ENCODE measurements at places on chromosomes 2 and 18.

GRCh38 chr2:28062867-28063266, 172.3 kb downstream of the BABAM2 start:
- H3K4me1 ChIP-seq: no peaks in the 10 kb centered on the region
- H3K27me3 ChIP-seq: no peaks in the 10 kb centered on the region
- H3K36me3 ChIP-seq: no peaks in the 10 kb centered on the region
- H3K27ac ChIP-seq: no peak overlapping the region

DNA sequence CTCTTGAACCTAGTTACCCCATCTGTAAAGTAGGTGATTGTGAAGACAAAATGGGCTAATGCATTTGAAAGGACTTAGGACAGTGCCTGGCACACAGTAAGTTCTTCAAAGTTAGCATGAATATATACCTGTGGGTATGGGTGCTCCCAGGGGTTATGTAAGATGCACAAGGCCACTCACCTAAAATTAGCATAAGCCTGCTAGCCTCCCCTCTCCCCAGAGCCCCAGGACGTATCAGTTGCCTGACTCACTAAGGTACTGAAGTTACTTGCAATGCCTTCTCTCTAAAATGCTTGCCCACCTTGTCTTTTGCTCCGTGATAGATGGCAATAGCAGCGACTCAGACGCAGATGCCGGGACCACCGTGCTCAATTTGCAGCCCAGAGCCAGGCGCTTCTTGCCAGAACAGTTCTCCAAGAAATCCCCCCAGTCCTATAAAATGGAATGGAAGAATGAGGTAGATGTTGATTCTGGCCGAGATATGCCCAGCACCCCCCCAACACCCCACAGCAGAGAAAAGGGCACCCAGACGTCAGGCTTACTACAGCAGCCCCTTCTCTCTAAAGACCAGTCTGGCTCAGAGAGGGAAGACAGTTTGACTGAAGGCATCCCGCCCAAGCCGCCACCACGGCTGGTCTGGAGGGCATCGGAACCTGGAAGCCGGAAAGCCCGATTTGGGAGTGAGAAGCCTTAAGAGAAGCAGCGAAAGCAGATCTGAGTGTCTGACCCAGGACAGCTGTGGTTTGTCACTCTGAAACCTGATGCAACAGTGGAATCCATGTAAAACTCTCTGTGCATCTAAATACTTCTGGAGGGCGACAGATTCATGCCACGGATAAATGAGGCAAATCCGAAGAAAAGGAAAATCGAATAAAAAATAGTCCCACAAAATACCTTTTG, 53.8 kb upstream of the TMEM182 start:
- no peak overlapping the region for H3K4me3 ChIP-seq
- H3K27me3 ChIP-seq: peaks cover 3% of the 10 kb centered on the region
- no peaks in the 10 kb centered on the region for H3K4me1 ChIP-seq
- H3K27ac ChIP-seq: no peak overlapping the region

DNA sequence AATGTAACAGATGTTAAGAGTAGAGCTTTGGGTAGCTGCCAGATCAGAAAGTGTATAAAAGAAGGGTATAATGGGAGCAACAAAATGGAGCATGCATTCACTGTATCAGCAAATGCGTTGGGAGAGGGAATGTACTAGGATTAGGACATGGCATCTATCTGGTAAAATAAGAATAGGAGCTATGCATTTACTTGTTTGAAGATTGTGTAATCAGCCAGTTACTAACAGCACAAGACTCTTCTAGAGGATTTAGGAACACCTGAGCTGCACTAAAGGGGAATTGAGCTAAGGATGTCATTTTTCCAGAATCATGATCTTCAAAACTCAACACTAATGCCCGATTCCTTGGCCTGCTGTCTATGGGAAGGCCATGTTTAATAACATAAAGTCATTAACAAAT, 394.2 kb upstream of the TNP1 start:
- no peak for DNase-seq
- no peaks in the 10 kb centered on the region for H3K27me3 ChIP-seq
- no peak overlapping the region for H3K4me3 ChIP-seq
- H3K4me1 ChIP-seq: peaks cover 31% of the 10 kb centered on the region

DNA sequence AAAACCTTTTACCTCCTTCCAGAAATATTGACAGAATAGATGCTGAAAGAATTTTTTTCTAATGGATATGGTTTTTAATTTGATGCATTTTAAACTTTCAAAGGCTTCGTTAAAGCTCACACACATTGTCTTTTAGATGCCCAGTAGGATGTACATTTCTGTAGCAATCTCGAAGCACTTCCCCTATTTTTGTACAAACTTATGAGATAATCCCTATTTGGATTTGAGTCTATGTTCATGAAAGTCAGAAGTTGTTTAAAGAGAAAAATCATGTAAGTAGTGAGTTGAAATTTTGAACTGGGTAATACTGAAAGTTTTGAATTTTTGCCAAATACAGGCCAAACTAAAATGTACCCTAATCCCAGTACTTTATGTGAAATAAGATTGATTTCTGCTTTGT, 38.1 kb upstream of the MMADHC start:
- no peak for DNase-seq
- no peak overlapping the region for H3K27ac ChIP-seq
- no peak overlapping the region for H3K4me3 ChIP-seq
- H3K27me3 ChIP-seq: no peaks in the 10 kb centered on the region

GRCh38 chr2:217806482-217806765, 196.4 kb downstream of the TNS1 start:
- no peaks in the 10 kb centered on the region for H3K27me3 ChIP-seq
- no peak overlapping the region for H3K4me3 ChIP-seq
- H3K27ac ChIP-seq: no peak overlapping the region
- no peaks in the 10 kb centered on the region for H3K4me1 ChIP-seq
- peaks cover 14% of the 10 kb centered on the region for H3K36me3 ChIP-seq

DNA sequence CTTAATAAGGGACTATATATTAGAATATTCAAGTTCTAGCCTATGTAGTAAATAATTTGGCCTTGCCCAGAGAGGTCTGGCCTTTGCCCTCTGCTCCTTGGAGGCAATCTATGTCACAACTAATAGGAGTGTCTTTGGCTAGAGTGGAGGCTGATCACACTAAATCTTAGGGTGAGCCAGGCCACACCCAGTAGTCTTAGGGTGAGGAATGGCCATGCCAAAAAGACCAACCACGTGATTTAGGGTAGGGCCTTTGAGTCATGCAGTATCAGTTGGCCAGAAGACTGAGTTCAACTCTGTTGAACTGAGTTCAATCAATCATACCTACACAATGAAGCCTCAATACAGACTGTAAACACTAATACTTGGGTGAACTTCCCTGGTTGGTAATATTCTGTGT, 26.0 kb upstream of the FLACC1 start:
- H3K36me3 ChIP-seq: peaks cover 61% of the 10 kb centered on the region
- H3K4me1 ChIP-seq: no peaks in the 10 kb centered on the region
- H3K4me3 ChIP-seq: no peak overlapping the region
- no peak for DNase-seq
- H3K27ac ChIP-seq: no peak overlapping the region

DNA sequence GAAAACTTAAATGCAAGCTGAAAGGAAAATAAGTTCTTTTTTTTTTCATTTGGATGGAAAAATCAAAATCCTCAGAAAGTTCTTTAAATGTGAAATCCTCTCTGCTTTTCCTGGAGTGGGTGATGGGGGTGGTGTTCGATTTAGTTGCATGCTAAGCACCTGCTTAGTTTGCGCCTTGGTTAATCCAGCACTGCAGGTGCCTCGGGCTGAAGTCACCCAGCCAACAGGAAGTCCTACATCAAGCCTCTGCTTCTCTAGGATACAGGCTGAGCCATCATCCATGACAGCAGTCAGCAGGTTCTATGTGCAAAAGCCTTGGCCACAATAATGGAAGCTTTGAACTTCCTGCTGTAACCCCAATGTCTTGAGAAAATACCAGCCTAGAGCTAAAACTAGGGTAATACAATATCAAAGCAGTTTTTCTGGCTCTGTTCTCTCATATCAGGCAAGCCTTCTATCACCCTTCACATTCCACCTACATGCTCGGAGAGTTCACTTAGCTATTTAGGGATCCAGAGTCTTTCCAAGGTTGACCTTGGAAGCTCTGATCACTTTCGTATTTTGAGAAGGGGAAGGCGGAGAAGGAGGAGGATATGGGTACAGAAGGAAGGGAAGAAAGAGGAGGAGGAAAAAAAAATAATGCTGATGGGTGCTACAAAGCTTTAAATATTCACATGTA, 116.1 kb upstream of the LRRTM1 start:
- DNase-seq: no peak
- no peak overlapping the region for H3K27ac ChIP-seq
- no peaks in the 10 kb centered on the region for H3K4me1 ChIP-seq
- H3K4me3 ChIP-seq: no peak overlapping the region

DNA sequence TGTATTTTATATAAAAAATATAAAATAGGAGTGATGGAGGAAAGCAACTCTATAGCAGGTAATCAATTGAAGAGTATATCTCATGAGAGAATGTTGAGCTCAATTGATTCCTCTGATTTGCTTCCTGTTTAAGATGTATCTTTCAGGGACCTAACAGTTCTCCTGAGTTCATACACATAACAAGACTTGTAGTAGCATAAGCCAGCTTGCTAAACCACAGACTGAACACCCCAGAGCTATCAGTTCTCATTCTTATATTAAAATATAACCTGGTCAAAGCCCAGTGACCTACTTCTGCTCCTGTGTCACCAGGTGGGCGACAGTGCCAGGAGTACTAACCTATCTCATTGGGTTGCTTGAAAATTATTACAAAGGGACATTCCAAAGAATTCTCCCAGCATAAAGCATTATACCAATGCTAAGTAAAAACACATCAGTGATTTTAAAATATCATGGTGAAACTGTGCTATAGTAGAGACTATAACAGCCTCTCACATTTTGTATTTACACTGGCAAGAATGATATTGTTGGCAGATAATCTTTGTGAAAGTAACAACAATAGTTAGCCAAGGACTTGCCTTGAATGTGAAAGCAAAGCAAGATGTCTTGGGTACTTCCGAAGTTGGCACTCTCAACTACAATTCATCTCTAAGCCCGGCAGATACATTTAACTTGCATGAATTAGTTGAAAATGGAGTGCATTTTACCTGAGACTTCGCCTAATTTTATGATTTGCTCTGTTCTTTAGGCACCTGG, 40.8 kb upstream of the CDH20 start:
- H3K4me3 ChIP-seq: no peak overlapping the region
- H3K36me3 ChIP-seq: no peaks in the 10 kb centered on the region
- H3K27me3 ChIP-seq: 0 out of 2 replicates have a peak, but pooled peaks cover 2% of the 10 kb centered on the region
- H3K27ac ChIP-seq: no peak overlapping the region

DNA sequence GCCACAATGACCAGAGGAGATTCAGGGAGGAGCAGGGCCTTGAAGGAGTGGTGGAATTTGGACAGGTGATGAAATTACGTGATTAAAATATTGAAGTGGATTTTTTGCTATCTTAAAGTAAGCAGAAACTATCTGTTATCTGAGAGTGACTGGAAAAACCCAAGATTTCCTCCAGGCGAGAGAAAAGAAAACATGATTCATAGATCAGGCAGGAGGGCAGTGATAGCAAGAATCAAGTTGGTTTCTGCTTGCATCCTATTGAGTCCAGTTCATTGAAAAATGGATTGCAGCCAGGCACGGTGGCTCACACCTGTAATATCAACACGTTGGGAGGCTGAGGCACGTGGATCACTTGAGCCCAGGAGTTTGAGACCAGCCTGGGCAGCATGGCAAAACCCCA, 127.8 kb downstream of the NXPH2 start:
- no peak overlapping the region for H3K4me3 ChIP-seq
- H3K4me1 ChIP-seq: no peaks in the 10 kb centered on the region
- H3K27ac ChIP-seq: no peak overlapping the region
- H3K36me3 ChIP-seq: no peaks in the 10 kb centered on the region
- DNase-seq: no peak

GRCh38 chr2:4962419-4962818, 729.8 kb upstream of the SOX11 start:
- no peak for DNase-seq
- no peaks in the 10 kb centered on the region for H3K36me3 ChIP-seq
- no peak overlapping the region for H3K4me3 ChIP-seq
- no peak overlapping the region for H3K27ac ChIP-seq
- H3K27me3 ChIP-seq: no peaks in the 10 kb centered on the region
- no peaks in the 10 kb centered on the region for H3K4me1 ChIP-seq

GRCh38 chr18:78971511-78972245, 7.9 kb upstream of the SALL3 start:
- no peaks in the 10 kb centered on the region for H3K27me3 ChIP-seq
- no peak overlapping the region for H3K27ac ChIP-seq
- no peak for DNase-seq
- no peaks in the 10 kb centered on the region for H3K36me3 ChIP-seq
- no peaks in the 10 kb centered on the region for H3K4me1 ChIP-seq

- H3K36me3 ChIP-seq: no peaks in the 10 kb centered on the region
- H3K4me3 ChIP-seq: no peak overlapping the region
- no peak for DNase-seq
- no peak overlapping the region for H3K27ac ChIP-seq
- no peaks in the 10 kb centered on the region for H3K27me3 ChIP-seq
Observed at GRCh38 chr2:44834656-44835055, 106.8 kb upstream of the SIX3 start.

- H3K27ac ChIP-seq: no peak overlapping the region
- no peaks in the 10 kb centered on the region for H3K36me3 ChIP-seq
- peaks cover 4% of the 10 kb centered on the region for H3K4me1 ChIP-seq
- peak; percentile 79 for DNase-seq
- no peaks in the 10 kb centered on the region for H3K27me3 ChIP-seq
Observed at GRCh38 chr18:31206787-31207381, 44.2 kb upstream of the DSC1 start.

DNA sequence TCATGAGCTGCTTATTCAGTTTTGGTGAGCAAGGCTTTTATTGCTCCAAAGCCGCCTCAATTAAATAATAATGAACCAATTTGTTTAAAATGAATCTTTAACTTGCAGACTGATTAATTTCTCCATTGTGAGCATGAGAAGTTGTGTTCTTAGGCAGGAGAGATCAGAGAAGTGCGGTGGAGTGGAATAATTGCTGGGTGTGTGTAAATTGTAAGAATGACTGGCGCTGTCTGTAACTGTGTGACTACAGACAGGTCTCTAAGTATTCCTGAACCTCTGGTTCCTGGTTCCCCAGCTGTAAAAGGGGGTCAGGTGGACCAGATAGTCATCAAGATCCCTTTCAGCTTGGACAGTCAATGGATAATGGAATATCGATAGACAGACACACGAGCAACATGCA, 98.0 kb upstream of the EFEMP1 start:
- no peak overlapping the region for H3K4me3 ChIP-seq
- no peak overlapping the region for H3K27ac ChIP-seq
- H3K36me3 ChIP-seq: no peaks in the 10 kb centered on the region
- no peaks in the 10 kb centered on the region for H3K4me1 ChIP-seq
